ENCODE measurements at places on chromosomes 1 and 21.

GRCh38 chr1:107529511-107530149 lies 388.8 kb downstream of the NTNG1 start:
- no peaks in the 10 kb centered on the region for H3K36me3 ChIP-seq
- no peaks in the 10 kb centered on the region for H3K4me1 ChIP-seq
- no peak overlapping the region for H3K27ac ChIP-seq
- no peak for DNase-seq
- no peaks in the 10 kb centered on the region for H3K27me3 ChIP-seq

DNA sequence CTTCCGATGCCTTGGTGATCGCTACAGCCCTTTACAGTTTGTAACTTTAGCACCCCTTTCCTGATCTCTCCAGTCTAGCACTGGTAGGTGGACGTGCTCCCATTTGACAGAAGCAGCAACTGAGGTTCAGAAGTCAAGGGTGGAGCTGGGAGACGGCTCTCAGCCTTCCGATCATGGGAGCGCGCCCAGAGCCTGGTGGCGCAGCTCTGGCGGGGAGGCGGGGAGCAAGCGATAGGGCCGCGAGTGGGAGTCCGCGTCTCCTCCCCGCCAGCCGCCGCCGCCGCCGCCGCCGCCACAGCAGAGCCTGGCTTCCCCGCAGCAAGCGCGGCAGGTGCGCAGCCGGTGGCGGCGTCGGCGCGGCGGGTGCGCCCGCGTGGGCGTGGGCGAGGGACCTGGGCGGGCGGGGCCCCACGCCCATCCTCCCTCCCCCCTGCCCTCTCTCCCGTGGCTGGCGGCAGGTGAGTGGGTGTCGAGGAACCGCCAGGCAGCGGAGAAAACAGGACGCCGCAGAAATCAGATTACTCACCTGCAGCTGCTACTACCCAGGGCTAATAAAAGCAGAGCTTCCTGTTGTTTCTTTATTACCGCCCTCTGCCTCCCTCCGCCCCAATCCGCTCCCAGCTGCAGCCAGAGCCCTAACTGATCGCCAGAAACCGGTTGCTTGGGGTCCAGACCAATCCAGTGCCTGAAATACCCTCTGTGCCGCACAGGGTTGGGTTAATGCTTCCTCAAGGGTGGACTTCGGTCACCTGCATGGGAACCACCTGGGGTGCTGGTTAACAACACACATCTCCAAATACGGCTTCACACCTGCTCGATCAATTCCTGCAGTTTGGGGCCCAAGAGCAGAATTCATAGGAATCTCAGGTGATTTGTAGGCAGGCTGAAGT lies 60.2 kb upstream of the ID3 start:
- DNase-seq, result no peak
- no peaks in the 10 kb centered on the region for H3K36me3 ChIP-seq
- H3K4me3 ChIP-seq, result no peak overlapping the region
- no peaks in the 10 kb centered on the region for H3K27me3 ChIP-seq
- no peak overlapping the region for H3K27ac ChIP-seq

DNA sequence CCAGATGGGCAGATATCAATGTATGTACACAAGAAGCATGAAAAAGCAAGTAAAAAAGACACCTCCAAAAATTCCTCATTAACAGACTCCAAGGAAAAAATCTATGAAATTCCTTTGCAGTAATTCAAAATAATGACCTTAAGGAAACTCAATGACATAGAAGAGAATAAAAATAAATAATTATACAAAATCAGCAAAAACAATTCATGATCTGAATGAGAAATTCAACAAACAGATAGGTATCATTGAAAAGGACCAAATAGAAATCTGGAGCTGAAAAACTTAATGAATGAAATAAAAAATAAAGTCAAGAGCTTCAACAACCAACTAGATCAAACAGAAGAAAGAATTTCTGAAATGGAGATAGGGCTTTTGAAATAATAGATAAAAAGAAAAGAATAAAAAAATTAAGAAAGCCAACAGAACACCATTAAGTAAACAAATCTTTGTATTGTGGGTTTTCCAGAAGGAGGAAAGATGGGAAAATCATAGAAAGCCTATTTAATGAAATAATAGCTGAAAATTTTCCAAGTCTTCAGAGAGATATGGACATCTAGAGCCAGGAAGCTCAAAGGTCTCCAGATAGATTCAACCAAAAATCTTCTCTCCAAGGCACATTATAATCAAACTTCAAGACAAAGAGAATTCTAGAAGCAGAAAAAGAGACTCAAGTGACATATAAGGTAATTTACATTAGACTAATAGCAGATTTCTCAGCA lies 52.0 kb upstream of the KCNK1 start:
- DNase-seq, result no peak
- no peaks in the 10 kb centered on the region for H3K36me3 ChIP-seq
- no peaks in the 10 kb centered on the region for H3K4me1 ChIP-seq
- no peak overlapping the region for H3K4me3 ChIP-seq

- DNase-seq, result no peak
- H3K27me3 ChIP-seq, result no peaks in the 10 kb centered on the region
- H3K36me3 ChIP-seq, result no peaks in the 10 kb centered on the region
- no peaks in the 10 kb centered on the region for H3K4me1 ChIP-seq
- H3K27ac ChIP-seq, result no peak overlapping the region
- no peak overlapping the region for H3K4me3 ChIP-seq
These were observed 20.5 kb upstream of the MTF1 start for GRCh38 chr1:37879865-37880264.

- H3K4me3 ChIP-seq, result no peak overlapping the region
- H3K27me3 ChIP-seq, result no peaks in the 10 kb centered on the region
- peaks cover 4% of the 10 kb centered on the region for H3K4me1 ChIP-seq
- peak overlapping the region; percentile 16 for H3K27ac ChIP-seq
These were observed 45.6 kb downstream of the XCL2 start for GRCh38 chr1:168498159-168498631.

- H3K36me3 ChIP-seq, result no peaks in the 10 kb centered on the region
- no peak for DNase-seq
- H3K4me3 ChIP-seq, result no peak overlapping the region
- H3K4me1 ChIP-seq, result no peaks in the 10 kb centered on the region
These were observed 29.2 kb upstream of the OR2B11 start for GRCh38 chr1:247487057-247487456.

DNA sequence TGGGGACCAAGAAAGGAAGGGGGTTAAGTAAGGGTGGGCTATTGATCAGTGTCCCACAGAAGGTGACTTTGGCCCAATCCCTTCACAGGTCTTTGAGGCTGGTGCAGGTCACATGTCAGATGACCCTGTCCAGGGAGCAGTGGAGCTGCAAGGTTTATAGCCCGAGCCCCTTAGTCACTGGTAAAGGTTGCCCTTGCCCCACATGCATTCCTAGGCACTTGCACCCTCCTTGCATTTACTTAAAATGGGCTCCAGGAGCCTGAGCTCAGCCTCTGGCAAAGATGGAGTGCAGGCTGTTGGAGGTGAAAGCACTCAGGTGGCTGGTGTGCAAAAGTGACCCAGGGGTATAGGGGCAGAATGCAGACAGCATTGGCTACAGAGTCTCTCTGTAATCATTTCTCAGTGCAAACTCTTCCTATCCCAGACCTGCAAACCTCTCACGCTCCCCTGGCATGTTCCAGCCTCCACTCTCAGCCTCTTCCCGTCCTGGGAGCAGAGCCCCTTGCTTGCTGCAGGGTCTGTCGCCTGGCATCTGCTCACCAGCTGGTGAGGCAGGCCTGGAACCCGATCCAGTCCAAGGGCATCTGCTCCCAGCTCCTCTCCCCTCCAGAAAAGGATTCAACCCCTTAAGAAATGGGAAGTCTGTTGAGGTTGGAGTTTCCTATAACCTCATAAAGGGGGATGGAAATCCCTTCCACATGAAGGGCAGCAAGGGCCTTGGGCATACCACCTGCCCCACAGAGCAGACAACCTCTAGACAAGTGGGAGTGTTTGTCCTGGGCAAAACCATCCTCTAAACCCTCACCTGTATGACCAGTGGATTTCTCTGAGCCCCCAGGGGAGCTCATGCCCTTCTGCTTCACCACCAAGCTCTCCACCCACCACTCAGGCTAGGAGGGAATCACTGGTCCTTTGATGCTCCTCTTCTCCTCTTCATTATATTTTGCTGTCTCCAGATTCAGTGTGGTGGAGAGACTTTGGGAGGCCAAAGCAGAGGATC lies 23.1 kb upstream of the PTPRF start:
- H3K27me3 ChIP-seq, result no peaks in the 10 kb centered on the region
- H3K4me3 ChIP-seq, result no peak overlapping the region
- no peak overlapping the region for H3K27ac ChIP-seq
- no peaks in the 10 kb centered on the region for H3K4me1 ChIP-seq
- H3K36me3 ChIP-seq, result no peaks in the 10 kb centered on the region

DNA sequence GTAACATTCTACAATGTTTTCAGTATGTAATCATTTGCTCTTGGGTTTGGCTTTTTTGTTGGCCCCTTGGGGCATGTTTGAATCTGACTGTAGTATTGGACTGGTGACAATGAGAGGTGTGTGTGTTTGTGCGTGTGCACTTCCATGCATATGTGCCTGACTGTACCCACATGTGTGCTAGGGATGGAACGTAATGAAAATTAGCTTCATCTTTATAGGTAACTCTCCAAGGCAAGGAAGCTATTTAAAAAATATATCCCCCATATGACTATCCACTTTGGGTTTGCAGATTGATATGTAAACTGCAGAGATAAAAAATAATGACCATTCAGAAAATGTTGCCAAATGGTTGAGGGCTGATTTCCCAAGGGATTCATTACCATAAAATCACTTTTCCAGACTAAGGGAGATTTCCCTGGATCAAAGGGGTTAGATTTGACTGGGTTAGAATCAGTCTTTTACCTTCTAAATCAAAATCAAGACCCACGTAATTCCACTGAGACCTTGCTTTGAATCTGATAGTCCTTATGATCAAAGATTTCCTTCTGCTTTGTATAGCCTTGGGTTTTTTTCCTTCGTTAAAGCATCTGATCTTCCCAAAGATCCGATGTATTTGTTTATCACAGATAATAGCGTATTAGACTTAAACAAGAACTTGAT lies 189.7 kb downstream of the CENPF start:
- no peak overlapping the region for H3K4me3 ChIP-seq
- no peaks in the 10 kb centered on the region for H3K4me1 ChIP-seq
- no peak overlapping the region for H3K27ac ChIP-seq
- H3K27me3 ChIP-seq, result no peaks in the 10 kb centered on the region
- DNase-seq, result no peak

DNA sequence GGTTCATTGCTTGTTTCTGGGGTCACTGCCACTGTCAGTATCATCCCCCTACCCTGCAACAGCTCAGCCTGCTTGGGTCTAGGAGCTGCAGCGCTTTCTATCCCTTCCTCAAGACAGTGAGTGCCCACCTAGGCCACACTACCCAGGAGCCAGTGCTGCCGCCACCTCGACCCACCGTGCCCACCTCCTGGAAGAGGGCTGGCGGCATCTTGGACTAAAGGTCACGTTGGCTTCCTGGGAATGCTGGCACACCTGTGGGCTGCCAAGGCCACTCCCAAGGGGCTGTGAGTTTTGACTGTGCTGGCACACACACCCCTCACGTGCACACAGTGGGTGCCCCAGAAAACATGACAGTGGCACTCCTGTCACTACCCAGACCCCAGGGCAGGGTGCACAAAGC lies 22.1 kb downstream of the CRYAA start:
- peaks cover 5% of the 10 kb centered on the region for H3K4me1 ChIP-seq
- H3K36me3 ChIP-seq, result no peaks in the 10 kb centered on the region
- H3K27ac ChIP-seq, result no peak overlapping the region
- DNase-seq, result no peak

DNA sequence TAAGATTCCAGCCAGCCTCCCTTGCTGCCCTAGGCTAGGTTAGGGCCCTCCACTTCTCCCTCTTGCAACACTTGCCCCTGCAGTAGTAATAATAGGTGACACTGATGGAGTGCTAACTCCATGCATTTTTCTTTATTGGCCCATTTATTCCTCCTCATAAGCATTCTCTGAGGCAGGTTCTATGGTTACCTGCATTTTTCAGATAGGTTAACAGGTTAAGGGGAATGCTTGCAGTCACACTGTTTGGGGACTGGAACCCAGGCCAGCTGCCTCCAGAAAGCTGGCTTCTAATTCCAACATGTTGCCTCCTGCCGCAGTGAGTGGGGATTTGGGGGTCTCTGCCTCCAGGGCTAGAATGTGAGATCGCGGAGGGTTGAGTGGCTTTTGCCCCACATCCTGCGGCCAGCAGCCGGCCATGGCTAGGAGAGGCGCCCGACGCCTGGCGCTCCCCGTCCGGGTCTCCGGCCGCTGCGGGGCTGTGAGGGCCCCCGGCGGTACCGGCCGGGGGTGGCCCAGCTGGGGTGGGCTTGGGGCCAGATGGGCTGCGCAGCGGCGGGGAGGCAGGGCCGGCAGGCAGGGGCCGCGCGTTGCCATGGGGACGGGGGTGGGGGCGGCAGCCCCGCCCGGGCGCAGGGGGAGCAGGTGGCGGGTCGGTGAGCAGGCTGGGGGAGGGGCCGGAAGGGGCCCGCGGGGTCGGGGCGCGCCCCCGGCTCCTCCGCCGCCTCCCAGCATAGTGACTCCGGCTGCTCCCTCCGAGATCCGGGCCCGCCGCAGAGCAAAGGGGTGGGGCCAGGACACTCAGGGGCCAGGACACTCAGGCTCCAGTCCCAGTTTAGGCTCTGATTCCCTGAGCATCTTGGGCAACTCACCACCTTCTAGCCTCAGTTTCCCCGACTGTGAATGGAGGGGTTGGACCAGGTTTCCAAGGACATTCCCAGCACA lies 68.4 kb upstream of the SSBP3 start:
- no peaks in the 10 kb centered on the region for H3K36me3 ChIP-seq
- peak; percentile 77 for DNase-seq
- peak overlapping the region; percentile 64 for H3K27ac ChIP-seq
- peak overlapping the region; percentile 38 for H3K4me3 ChIP-seq

DNA sequence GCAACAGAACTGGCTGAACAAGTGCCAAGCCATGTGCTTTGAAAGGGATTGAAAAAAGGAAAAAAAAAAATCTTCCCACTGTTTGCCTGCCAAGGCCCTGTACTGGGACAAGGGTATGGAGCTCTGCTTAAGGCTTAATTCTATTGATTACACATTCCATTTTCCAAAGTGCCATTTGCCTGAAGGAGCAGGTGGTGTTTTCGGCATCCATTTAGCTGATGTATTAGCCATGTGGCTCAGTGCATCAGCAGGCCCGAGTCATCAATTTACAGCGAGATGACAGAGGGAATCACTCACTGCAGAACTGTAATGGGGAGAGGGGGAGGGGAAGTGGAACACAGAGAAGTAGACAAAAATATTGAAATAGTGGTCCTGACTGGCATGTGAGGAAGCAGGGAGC lies 144.2 kb upstream of the BEND5 start:
- DNase-seq, result no peak
- H3K4me1 ChIP-seq, result no peaks in the 10 kb centered on the region
- no peaks in the 10 kb centered on the region for H3K36me3 ChIP-seq
- H3K27me3 ChIP-seq, result no peaks in the 10 kb centered on the region
- H3K4me3 ChIP-seq, result no peak overlapping the region

DNA sequence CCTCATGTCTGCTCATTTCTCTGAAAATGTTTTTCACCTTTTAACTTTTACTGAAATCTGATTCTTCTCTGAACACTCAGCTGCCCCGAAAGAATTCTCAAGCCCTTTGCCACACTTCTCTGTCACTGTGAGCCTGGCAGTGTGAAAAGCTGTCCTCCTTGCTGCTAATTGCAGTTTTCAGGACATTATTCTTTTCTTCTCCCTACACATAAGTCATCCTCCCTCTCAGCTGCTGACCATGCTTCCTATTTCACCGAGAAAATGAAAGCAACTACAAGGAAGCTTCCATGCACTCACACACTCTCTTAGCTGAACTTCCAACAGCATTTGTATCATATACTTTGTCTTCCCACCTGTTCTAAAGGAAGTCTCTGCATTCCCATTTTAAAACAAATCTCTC lies 15.8 kb downstream of the OLFM3 start:
- H3K27ac ChIP-seq, result no peak overlapping the region
- H3K4me3 ChIP-seq, result no peak overlapping the region
- H3K36me3 ChIP-seq, result no peaks in the 10 kb centered on the region
- H3K27me3 ChIP-seq, result no peaks in the 10 kb centered on the region
- H3K4me1 ChIP-seq, result no peaks in the 10 kb centered on the region

- no peaks in the 10 kb centered on the region for H3K36me3 ChIP-seq
- DNase-seq, result no peak
- peaks cover 2% of the 10 kb centered on the region for H3K4me1 ChIP-seq
- no peak overlapping the region for H3K27ac ChIP-seq
- no peaks in the 10 kb centered on the region for H3K27me3 ChIP-seq
These were observed 3.0 kb upstream of the SMPDL3B start for GRCh38 chr1:27931759-27932158.
